ENCODE measurements at places on chromosomes 3 and 15.

- DNase-seq = no peak
Observed at GRCh38 chr3:97197083-97197482, 382.7 kb downstream of the EPHA6 start.

DNA sequence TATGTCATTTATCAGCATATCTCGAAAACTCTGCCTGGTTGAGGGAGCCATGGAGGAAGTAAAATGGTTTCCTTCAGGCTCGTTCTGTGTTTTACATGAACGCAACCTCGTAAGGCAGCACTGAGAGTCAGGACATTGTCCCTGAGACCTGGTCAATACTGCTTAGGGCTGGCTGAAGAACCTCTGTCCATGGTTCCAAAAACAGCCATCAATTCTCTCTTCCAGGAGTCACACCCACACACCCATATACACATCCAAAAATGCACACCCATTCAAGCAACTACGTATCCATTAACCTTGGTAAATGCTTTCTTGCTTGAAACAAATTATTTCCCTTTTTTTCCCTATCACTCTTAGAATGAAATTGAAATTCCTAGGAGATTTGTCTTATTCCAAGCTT is 91.0 kb upstream of the CHL1 start:
- DNase-seq = no peak

- DNase-seq = no peak
Observed at GRCh38 chr3:15325228-15325627, 7.2 kb downstream of the SH3BP5 start.

DNA sequence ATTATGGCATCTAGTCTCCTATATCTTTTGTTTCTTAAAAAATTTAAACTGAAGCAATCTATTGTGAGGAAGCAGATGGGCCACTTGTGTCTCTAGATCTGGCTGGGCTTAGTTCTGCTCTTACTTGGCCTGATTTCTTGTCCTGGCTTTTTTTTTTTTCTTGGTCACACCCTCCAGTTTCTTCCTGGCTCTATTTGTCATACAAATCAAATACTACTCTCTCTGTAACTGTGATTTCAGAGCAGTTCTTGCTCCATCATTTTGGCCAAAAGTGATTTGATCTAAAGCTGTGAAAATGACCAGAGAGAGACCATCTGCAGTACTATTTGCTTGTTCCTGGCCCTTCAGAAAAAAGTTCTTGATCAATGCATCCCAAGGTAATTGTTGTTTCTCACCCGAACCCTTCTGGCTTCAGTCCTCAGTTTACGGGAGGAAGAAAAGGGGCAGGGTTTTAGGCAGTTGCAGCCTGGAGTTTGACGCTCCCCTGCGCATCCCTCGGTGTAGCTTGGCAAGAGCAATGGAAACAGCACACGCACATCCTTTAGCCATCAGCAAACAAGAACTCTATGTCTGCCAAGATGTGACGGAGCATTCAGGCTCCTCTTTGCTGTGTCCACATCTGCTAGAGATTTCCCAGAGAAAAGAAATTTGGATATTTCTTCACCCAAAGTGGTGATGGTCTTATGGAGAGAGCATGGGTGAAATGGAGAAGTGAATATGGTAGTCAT is 31.6 kb downstream of the CHST2 start:
- DNase-seq = no peak

GRCh38 chr3:45932112-45932511 is 11.2 kb upstream of the CXCR6 start:
- no peak for DNase-seq

DNA sequence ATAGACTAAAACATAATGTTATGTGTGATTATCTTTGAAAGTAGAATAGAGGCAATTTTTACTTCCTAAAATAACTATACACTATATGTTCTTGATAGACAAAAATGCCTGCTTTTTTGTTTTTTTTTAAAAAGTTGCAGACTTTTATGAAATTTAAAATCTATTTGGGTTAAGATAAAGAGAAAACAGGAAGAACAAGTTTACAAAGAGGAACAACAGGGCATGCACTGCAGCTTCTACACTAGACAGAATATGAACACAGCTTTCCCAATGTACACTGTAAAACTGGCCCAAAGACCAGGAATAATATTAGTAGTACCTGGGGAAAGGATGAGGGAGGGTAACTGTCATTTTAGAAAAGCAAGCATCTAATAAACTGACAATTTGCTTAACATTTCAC is 53.7 kb downstream of the NR1I2 start:
- no peak for DNase-seq

DNA sequence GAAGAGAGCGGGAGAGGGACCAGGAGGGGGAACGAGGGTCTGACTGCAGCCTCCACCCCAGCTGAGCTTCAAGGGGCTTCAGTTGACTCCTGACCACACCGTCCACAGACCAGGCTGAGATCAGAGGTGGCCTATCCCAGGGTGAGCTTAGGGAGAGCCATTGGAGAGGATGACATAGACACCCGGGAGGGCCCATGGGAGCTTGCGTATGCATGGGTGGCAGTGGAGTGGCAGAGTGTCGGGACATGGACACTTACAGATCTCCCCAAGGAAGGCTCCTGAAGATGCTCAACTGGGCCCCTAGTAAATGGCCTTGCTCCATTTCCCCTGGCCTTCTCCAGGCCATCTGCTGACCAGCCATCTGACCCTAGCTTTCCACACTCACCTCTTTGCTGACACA is 12.6 kb upstream of the ALAS1 start:
- DNase-seq = no peak

- no peak for DNase-seq
Observed at GRCh38 chr15:69793781-69794451, 303.8 kb downstream of the TLE3 start.

DNA sequence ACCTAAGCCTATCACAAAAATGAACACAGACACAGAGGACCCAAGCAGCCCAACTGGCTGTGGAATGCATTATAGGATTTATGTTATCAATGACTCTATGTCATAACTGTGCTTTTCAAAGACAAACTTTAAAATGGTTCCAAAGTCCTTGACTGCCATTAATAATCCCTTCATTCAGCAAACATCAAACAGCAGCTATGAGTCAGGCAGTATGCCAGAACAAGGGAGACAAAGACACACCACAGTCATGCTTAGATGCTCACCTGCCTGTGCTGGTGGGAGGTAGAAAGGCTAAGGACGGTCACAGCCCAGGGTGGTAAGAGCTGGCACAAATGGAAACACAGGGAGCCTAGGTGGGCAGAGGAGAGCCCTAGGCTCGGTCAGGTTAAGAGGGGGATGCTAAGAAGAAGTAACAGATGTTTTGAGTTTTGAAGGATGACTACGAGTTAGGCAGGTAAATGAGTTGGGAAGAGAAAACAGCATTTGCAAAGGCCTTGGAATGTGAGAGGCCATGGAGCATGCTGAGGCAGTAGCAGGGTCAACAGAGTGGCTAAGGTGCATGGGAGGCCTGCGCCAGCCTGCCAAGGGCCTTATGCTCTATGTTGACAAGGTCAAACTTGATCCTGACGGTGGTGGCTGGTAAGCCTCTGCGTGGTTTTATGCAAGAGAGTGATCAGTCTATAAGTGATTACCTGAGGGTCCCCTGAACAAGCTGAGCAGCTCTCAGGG is 23.0 kb downstream of the NMNAT3 start:
- no peak for DNase-seq

DNA sequence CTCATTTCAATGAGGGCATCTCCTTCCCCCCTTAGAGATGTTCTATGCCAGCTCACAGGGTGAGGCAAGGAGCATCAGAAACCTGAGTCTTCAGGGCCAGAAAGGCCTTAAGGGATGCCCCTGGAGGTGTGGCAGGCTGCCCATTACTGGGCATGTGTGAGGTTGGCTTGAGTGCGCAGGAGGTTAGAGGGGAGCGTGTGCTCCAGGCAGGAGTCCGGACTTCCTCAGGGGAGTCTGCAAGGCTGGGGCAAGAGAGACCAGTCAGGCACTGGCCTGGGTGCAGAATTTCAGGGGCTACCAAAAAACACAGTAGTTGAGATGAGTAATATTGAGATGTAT is 1.9 kb downstream of the LOXL1 start:
- DNase-seq = no peak
